ENCODE measurements at places on chromosomes 3 and 15. TPM values are rescaled to one million over a fixed set of nuclear protein-coding genes. Genes with fewer than 3 reads are reported as not detected.

Gene GNAT1
- not detected for total RNA-seq

Gene TJP1
- 47.9 TPM for total RNA-seq

Gene DLEC1
- 0.09 TPM for total RNA-seq

Gene RPL4
- 1,908 TPM for total RNA-seq

Gene PROS1
- 19.2 TPM for total RNA-seq
